ENCODE measurements at places on chromosomes 4 and X.

DNA sequence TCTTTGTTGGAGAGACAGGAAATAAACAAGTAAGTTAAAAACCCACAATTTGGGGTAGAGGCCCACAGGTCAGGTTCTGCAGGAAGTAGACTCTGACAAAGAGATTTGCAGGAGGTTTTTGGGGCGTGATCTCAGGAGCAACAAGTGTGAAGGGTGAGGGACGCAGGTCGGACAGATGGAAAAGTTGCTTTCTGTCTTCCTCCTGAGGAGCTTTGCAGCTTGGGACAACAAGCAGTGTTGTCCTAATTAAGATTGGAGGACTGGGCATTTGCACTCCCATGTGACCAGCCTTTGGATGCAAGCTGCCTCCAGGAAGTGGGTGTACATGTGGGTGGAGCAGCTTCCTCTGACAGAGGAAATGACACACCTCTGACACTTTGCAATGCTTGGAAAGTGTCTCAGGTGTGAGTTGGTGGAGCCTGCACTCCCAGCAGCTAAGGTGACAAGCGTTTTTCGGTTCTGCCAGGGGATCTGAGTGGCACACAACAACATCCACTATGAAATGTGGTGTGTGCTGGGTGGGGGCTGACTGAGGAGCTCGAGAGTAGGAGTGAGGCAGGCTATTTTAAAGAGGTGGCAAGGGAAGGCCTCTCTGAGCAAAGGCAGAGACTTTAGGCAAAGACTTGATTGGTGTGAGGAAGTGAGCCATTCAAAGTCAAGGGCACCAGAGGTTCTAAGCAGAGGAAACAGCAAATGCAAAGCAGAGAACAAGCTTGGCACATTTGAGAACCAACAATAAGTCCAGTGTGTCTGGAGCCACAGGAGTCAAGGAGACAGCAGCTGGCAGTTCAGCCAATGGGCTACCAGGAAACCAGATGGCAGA, 339.8 kb upstream of the GATB start:
- no peak for DNase-seq

DNA sequence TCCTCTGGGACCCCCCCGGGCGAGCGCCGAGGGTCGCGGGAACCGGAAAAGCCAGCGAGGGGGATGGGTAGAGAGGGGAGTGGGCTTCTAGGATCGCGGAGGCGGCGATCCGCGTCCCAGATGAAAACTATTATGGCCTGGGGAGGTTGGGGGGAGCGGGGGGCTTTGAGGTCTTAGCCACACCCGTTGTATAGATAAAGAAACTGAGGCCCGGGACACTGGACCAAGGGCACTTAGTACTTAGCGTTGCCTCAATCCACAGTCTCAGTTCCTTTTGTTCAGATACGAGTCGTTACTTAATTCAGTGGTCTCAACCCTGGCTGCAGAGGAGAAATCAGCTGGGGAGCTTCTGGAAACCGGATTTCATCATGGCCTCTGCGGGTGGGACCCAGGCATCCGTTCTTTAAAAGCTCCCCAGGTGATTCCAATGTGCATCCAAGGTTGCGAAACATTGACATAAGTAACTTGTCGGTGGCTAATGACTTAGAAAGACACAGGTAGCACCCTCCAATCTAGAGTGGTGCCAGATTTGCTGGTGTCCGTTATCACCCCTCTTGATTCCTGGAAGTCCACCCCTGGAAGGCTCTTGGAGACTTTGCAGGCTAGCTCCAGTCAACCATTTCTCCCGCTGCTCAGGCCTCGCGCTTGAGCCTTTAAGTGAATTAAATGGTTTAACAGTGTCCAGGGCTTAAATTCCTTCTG, 90.7 kb downstream of the GEMIN8 start:
- no peak for DNase-seq

DNA sequence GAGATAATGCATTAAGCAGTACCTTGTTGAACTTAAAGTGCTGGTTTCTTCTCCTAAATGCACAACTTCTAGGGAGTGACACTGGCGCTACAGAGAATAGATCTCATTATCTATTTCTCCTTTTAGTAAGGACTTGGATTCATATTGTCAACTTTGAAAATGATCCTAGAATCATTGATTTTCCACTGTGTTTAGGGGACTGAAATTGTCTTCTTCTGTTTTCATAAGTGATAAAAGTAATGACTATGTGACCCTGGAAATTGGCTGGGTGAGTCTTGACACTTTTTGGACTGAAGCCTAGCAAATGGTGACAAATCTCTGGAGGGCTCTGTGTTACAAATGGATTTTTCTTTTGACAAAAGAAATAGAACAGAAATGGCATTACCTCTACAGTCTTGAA, 167.8 kb downstream of the NDST4 start:
- DNase-seq, result no peak

DNA sequence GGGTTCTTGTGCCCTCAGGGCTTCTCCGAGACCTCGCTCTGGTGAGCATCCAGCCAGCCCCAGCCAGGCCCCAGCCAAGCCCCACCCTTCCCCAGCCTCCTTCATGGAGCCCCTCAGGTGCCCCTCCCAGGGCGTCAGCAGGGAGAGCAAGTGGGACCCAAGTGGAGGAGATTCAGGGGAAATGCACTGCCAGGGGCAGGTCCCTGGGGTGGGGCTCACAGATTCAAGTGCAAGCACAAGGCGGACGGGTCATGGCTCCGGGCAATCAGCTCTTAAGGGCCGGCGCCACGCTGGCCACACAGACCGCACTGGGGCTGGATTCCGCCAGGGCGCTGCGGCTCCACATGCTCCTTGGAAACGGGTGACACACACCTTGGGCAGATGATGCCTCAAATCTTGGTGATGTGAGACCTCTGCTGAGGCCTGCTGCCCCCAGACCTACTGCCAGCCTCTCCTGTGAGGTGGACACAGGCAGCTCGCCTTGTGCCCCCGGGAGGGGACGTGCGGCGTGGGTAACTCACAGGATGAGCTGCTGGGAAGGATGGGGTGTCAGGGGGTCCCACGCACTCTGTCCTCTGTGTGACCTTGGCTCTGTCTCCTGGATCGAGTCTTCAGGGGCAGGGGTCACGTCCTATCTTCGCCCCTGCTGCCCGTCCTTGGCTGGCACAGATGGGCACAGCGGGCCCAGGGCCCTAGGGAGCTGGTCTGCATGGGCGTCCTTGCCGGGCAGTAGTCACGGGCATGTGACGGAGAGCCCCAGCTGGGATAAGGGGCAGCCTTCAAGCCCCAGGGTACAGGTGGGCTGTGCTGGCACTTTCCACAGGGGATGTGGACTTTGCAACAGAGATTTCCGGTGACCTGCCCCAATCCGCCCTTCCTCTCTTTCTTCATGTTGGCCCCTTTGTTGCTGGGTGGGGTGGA, 17.1 kb downstream of the NAT8L start:
- no peak for DNase-seq

- DNase-seq, result no peak
These were observed 11.7 kb downstream of the OPHN1 start for GRCh38 chrX:68421636-68422035.

- DNase-seq, result no peak
These were observed 224.6 kb downstream of the SCFD2 start for GRCh38 chr4:53141308-53141707.

GRCh38 chr4:71711044-71711984, 72.6 kb downstream of the GC start:
- no peak for DNase-seq

GRCh38 chr4:146265950-146266490, 51.7 kb downstream of the REELD1 start:
- no peak for DNase-seq

GRCh38 chr4:187602339-187603092, 393.1 kb upstream of the ZFP42 start:
- DNase-seq, result no peak

GRCh38 chr4:85548841-85549240, 73.9 kb downstream of the ARHGAP24 start:
- DNase-seq, result no peak

DNA sequence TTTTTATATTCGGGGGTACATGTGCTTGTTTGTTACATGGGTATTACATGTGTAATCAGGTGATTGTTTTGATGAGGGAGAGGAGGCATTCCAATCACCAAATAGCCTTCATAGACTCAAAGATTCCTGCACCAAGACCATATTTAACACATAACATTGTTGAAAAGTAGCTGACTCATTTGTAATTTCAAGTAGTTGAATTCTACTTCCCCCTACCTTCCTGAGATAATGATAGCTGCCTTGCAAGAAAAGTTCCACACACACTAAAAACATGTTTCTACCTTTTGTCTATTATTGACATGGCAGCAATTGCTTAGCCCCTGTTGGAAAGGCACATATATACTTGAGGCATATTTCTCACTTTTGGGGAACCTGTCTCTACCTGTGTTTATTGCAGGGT, 16.1 kb downstream of the PGAM4 start:
- no peak for DNase-seq

- no peak for DNase-seq
These were observed 80.3 kb upstream of the LSM6 start for GRCh38 chr4:146095091-146095690.

- no peak for DNase-seq
These were observed 401.9 kb downstream of the PDHA2 start for GRCh38 chr4:96241819-96242218.

DNA sequence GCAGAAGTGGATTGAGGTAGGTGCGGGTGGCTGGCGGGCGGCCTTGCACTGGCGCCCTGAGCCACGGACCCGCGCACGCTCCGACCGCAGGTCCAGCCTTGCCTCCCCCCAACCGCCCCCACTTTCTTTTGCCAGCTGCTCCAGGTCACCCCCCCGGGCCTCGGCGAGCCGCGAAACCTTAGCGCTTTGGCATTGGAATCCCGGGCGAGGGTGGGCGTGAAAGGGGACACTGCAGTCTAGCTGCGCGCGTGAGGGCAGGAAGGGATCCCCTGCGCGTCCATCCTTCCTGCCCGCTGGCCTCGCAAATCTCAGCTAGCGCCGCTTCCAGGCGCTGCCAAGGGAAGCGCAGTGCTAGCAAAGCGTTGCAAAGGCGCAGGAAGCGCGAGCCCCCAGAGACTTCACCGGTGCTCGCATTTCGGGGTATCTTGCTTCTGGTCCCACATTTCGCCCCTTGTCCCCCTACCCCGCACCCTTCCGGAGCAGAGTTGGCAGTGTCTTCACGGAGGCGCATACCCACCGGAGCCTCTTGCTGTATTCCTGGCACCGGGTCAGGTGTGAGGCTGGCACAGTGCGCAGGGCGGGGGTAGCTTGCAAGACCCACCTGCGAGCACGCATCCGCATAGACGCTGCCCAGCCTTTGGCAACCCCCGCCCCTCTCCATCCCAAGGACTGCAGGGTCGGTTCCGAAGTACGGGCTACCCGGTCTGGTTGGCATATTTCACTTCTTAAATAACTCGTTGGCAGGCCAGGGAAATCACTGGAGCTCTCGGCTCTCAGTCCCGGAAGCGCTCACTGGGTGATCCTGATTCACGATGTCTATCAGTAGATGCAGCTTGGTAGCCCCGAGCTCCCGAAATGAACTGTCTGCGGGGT, 104.4 kb downstream of the UCHL1 start:
- peak; percentile 79 for DNase-seq

GRCh38 chr4:101853028-101853427, 62.5 kb downstream of the BANK1 start:
- DNase-seq, result no peak

DNA sequence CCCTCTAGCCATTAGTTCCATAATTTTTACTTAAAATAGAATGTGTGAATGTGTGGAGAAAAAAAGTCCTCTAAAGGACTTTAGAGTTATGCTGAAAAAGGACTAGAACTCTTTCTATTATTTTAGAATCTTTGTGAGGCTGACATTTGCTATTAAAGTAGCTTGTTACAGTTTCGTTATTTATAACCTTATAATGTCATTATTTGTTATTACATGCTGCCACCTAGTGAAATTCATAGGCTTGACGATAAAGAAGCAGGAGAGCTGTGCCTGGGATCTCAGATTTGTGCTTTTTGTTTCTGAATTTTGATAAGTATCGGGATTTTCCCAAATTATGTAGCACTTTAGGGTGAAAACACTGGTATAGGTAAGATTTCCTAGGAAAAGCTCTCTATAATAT, 38.5 kb upstream of the TAPT1 start:
- no peak for DNase-seq

GRCh38 chr4:113962016-113962347, 17.5 kb downstream of the ARSJ start:
- DNase-seq, result no peak

DNA sequence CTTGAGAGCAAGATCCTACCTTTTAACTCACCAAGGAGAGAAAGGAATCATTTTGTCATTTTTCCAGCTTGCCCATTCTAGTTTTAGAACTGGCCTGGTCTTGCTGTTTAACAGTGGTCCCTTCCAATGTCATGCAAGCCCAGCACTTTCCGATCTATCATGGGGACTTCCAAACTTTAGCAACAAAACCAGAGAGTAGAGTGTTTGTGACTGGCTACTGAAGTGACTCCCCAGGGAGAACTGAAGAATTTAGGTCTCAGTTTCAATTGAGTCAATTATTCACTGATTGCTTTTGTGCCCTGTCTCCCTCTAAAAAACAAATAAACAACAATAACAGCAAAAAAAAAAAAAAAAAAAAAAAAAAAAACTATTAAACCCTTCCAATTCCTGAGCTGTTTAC, 108.3 kb downstream of the LHFPL1 start:
- DNase-seq, result no peak

DNA sequence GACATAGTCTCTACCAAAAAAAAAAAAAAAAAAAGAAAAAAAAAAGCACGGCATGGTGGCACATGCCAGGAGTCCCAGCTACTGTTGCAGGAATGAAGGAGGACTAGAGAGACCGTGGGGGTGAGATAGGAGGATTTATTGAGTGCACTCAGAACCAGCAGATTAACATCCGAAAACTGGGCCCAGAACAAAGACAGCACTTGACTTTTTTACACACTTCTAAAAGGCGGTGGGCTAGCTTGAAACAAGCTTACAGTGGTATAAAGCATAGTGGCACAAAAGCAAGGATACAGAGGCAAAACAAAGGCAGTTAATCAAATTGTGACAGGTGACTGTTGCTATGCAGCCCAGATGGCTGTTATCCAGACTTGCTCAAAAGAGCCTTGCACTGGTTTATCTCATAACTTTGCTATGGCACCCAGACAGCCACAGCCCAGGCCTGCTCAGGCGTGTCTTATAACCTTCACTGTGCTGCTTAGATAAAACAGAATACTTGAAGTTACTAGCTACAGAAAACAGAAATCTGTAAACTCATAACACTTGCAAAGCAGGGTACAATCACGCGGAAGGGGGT, 9.9 kb upstream of the PI4K2B start:
- no peak for DNase-seq

DNA sequence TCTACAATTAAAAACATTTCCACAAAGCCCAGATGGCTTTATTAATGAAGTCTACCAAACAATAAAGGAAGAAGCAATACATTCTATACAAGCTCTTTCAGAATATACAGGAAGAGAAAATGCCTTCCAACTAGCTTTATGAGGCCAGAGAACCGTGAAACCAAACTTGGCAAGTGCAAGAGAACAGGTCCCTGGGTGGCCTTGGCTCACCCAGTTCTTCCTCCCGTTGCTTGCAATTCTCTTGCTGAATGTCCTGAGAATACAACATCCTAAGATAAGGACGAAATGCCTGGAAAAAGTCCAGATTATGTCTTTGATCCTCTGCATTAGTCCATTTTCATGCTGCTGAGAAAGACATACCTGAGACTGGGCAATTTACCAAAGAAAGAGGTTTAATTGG, 204.9 kb downstream of the MAD2L1 start:
- peak; percentile 41 for DNase-seq

- DNase-seq, result peak; percentile 20
These were observed 2.5 kb upstream of the BRWD3 start for GRCh38 chrX:80812176-80812575.

Measured in right cardiac atrium (tissue), 5 donors.